Upper lobe of left lung (tissue), 6 donors: ENCODE measurements at places on chromosomes 4 and X.

DNA sequence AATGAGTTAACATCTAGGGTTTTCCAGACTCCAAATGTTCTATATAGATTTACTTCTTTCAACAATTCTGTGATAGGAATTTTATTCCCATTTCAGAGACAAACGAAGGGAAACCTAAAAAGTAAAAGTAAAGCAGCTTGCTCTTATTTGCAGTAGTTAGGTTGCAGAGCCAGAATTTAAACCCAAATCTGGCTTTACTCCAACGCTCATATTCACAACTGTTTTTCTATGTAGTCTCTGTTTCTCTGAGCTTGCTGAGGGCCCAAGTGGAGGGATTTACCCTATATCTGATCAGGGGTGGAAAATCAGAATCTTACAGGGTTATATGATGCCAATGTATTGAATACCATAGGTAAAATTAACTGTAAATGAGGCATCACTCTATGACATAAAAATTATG lies 599.1 kb upstream of the GRIA3 start:
- no peak for DNase-seq

DNA sequence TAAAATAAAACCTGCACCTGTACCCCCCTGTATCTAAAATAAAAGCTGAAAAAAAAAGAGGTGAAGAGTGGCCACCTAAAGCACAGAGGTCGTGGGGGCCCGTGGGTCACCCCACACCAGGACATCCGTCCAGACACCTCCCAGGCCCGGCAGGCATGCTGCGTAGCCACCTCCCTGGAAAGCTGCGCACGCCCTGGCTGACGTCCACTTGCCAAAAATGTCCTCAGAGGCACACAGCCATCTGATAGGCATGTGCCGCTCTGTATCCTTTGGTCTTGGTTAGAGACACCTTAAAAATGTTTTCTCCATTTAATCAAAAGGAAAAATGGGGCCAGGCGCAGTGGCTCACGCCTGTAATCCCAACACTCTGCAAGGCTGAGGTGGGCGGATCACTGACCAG lies 17.7 kb downstream of the FAM53A start:
- no peak for DNase-seq

DNA sequence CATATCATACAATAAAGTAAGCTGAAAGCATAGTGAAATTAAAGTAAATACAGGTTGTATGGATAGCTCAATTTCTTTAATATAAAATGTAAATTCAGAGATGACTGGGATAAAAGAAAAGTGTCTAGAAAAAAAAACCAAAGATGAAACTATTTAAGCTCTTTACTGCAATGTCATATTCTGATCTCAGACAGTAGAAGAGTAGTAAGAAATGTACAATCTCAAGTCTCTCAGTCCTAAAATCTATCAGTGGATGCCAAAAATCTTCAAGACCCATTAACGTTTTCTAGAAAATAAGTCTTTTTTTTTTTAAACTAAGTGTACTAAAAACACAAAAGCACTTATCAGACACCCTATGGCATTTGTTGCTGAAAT lies 13.8 kb downstream of the MGARP start:
- DNase-seq = no peak

GRCh38 chrX:12686331-12686730 lies 104.9 kb upstream of the PRPS2 start:
- DNase-seq = no peak

- no peak for DNase-seq
These were observed 62.4 kb upstream of the PDLIM3 start for GRCh38 chr4:185597532-185598188.

GRCh38 chrX:50838820-50839600 lies 25.0 kb upstream of the SHROOM4 start:
- DNase-seq = no peak
